ENCODE measurements at places on chromosomes 7 and 10.

DNA sequence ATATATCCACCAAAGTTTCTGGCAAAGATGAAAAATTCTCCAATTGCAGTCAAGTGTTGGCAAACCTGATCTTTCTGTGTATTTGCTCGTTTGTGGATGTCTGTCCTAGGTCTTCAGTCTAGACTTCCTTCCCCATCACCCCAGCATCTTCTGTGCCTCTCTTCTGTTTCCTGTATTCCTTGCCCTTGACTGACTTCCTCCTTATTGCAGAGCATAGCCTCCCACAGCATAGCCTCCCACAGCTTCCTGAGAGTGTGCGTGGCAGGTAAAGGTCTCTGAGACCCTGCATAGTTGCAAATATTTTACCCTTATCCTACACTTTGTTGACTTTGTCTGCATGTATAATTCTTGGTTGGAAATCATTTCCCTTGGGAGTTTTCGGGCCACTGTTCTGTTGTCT lies 18.4 kb downstream of the SLC18A2 start:
- no peak for DNase-seq

GRCh38 chr10:72659694-72660093 lies 32.2 kb upstream of the MCU start:
- no peak for DNase-seq

DNA sequence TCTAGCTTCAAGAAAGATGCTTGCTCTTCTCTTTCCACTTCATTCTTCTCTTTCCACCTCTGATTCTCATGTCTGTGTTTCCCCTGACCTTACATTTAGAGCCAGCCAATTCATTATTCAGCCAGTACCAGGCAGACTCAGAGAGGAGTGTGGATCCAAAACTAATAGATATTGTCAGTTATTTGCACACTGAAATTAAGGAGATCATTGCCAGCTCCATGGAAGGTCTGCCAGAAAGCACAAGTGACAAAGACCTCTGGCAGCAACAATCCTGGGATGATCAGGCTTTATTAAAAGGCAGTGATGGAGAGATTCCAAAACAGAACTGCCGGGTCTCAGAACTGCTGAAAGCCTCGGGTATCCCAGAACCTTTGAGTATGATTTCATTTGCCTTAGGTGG lies 749.4 kb downstream of the XPNPEP1 start:
- no peak for DNase-seq

- no peak for DNase-seq
These were observed 16.5 kb downstream of the GRID1 start for GRCh38 chr10:86349940-86350630.

GRCh38 chr7:81919494-81919893 lies 149.6 kb upstream of the HGF start:
- no peak for DNase-seq

- DNase-seq = no peak
These were observed 29.9 kb downstream of the ZNF783 start for GRCh38 chr7:149291781-149292461.

- no peak for DNase-seq
These were observed 1.7 kb downstream of the PDE1C start for GRCh38 chr7:32068411-32069101.

- DNase-seq = no peak
These were observed 919 bp downstream of the MAFK start for GRCh38 chr7:1531263-1531978.

DNA sequence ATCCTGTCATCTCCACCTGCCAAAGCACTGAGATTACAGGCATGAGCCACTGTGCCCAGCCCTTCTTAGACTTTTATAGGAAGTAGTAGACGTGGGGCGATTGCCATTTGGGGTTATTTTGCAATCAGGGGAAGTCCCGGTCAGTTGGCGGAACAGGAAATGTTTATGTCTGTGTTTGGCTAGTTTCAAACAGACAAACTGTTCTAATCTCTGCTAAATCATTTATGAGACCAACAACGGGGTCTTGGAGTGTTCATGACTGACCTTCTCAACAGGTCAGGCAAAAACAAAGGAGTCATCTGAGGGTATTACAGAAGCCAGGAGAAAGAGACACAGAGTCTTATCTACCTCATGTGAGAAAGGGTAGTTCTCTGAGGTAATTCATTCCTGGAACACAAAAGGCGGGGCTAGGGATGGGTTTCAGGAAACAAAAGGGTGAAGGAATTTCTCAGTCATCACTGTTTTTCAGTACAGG lies 6.6 kb upstream of the TPK1 start:
- no peak for DNase-seq
